ENCODE measurements at places on chromosomes 4 and X. TPM values are rescaled to one million over a fixed set of nuclear protein-coding genes. Genes with fewer than 3 reads are reported as not detected.
A peak's percentile ranks its signal among the peaks of the same experiment; 100 is the strongest.

- H3K36me3 ChIP-seq: no peaks in the 10 kb centered on the region
- H3K27ac ChIP-seq: no peak overlapping the region
- no peak for DNase-seq
These were observed 121.9 kb downstream of the RBMX2 start for GRCh38 chrX:130523460-130524394.

DNA sequence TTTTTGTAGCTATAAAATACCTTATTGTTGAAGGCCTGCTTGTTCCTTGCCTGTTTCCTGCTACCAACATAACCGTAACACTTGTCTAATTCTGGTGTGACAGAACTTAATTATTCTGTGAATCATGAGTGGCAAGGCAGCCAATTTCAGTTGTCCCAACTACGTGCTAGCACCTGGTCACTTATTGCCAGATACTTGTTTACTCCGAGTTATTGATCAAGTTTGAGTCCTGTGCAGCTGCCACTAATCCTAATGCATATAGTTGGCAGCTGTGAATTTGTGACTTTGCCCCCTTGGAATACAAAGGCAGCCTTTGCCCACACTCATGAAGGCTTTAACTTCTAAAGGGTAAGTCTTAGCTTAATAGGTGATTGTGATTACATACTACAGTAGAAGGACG, 7.8 kb upstream of the RNF128 start:
- H3K27ac ChIP-seq: no peak overlapping the region
- H3K27me3 ChIP-seq: peaks cover 2% of the 10 kb centered on the region

The F8A2 gene
- not detected for total RNA-seq

The OTC gene
- not detected for total RNA-seq

GRCh38 chrX:121949041-121949760, 901.8 kb downstream of the GLUD2 start:
- H3K36me3 ChIP-seq: no peaks in the 10 kb centered on the region
- H3K4me3 ChIP-seq: no peak overlapping the region
- no peak overlapping the region for H3K27ac ChIP-seq
- H3K4me1 ChIP-seq: no peaks in the 10 kb centered on the region
- H3K27me3 ChIP-seq: no peaks in the 10 kb centered on the region

DNA sequence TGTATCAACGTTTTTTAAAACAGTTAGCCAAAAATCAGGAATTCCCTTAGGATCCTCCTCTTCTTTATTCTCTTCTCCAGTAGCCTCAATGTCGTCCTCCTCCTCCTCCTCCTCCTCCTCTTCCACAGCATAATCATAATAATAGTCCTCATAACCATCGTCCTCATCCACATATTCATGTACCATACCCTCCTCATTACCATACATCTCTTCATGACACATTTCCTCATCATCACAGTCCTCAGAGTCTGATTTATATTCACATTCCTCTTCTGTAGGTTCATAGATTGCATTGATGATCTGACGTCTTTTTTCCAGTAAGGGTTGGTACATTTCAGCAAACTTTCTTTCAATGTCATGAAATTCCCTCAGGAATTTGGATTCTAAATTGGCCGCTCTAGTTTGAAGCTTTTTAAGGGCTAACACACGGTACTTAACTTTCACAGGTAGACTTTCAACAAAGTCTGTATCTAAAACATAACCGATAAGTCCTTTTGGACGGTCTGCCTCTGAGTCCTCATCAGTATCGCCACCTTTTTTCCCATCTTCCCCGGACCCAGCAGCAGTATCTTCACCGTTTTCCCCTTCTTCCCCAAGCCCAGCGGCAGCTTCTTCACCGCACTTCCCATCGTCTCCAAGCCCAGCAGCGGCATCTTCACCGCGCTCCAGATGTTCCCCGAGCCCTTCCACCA, 771 bp downstream of the NAP1L2 start:
- H3K4me1 ChIP-seq: peaks cover 6% of the 10 kb centered on the region
- no peaks in the 10 kb centered on the region for H3K36me3 ChIP-seq
- DNase-seq: no peak
- H3K27ac ChIP-seq: no peak overlapping the region
- peak overlapping the region; percentile 74 for H3K4me3 ChIP-seq

DNA sequence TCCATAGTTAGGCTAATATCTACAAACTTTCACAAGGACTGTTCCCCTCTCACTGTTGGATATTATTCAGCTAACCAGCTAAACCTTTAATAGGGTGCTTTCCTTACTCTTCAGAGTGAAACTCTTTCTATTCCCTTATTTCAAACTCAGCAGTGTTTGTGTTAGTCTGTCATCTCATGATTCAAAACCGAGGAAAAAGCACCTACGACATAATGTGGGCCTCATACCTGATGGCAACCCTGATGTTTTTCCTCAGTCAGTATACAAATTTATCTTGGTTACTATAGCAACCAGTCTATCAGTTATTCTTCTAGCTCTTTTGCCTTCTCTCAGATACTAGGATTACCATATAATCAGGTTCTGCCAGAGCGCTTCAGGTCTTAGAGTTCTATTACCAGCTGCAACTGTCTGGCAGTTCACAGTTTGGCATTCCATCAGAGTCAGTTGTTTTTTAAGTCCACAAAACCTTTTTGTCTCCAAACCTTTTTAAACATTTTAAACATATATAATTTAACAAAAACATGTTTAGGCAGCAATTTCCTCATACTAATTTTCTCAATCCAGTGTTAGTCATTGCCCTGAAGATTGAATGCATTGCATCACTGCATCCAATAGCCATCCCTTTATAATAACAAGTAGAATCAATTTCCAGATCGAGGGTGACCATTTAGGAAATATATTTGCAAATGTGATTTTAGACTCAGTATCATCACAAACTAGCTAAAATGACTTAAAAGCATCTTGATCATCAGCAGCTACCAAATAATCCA, 7.4 kb downstream of the WDR44 start:
- no peak for DNase-seq
- no peak overlapping the region for H3K27ac ChIP-seq
- H3K4me3 ChIP-seq: no peak overlapping the region
- H3K4me1 ChIP-seq: peaks cover 52% of the 10 kb centered on the region
- H3K36me3 ChIP-seq: no peaks in the 10 kb centered on the region

The TCEAL2 gene
- total RNA-seq: not detected

GRCh38 chrX:107025545-107025944, 25.5 kb upstream of the MORC4 start:
- H3K4me1 ChIP-seq: no peaks in the 10 kb centered on the region
- peaks cover 1% of the 10 kb centered on the region for H3K27me3 ChIP-seq
- no peaks in the 10 kb centered on the region for H3K36me3 ChIP-seq
- DNase-seq: no peak

The NHSL2 gene
- 0.29 TPM for total RNA-seq

DNA sequence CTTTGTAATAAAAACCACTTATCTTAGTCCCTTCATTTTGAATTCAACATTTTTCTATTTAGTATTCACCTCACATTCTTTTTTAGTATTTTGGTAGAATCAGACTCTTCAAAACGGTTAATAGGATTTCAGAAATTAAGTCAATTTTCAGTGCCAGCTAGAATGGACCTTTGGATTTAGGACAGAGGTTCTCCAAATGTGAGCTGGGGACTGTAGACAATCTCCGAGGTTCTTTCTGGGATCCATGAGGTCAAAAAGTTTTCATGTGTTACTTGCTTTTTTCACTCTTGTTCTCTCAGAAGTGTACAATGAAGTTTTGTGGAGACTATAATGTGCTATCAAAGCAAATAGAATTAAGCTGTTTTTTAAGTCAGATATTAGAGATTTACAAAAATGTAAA, 2.3 kb upstream of the UGDH start:
- H3K4me1 ChIP-seq: peaks cover 20% of the 10 kb centered on the region
- no peak overlapping the region for H3K4me3 ChIP-seq
- no peaks in the 10 kb centered on the region for H3K27me3 ChIP-seq
- DNase-seq: no peak

DNA sequence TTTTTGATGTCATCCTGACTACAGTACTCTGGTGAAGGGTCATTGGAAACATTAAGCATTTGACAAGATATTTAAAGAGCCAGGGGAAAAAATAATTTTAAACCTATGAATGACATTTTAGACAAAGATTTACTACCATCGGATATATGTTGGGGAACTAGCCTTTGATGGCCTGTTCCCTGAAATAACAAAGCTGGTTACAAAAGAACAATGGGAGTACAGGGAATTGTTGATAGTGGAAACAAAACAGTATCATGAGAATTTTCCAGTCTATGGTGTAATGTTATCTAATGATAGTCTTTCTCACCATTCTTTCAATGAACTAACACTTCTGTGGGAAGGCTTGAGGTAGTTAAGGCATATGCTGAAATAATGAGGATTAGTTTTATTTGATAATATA, 125.9 kb upstream of the KLHL4 start:
- no peak overlapping the region for H3K27ac ChIP-seq
- no peaks in the 10 kb centered on the region for H3K36me3 ChIP-seq
- DNase-seq: no peak
- H3K4me3 ChIP-seq: no peak overlapping the region

DNA sequence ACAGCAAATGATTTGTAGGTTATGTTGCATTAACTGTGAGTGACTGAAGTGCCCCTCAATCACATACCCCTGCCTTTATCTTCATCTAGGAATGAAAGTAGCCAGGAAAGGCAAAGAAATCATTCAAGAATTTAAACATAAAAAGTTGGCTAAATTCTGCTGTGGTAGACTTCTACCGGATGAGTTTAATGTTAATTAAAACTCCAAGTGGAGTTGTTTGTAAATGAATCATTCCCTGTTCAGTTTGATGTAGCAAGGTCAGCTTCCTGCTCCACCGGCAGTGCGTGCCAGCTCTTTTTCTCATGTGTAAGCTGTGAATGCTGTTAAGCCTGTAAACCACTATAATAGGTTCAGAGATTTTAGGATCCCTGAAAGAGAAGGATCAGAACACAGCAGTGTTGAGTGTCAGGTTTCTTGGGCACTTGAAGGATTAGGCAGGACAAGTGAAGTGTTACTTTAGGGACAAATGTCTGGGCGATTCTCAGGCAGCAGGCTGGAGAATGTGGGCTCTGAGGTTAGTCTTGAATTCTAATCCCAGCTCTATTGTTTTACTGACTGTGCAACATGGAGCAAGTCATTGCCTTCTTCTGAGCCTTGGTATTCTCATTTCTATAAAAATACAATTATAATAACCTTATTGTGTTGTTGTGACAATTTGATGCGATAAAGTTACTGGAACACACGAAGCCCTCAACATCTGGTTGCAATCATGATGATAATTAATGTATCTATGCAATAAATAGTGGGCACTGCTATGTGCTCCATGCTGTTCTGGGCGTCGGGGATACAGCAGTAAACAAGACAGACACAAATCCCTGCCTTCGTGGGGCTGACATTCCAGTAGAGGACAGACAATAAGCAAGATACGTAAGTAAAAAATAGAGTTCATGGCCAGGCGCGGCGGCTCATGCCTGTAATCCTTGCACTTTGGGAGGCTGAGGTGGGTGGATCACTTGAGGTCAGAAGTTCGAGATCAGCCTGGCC, 112.0 kb downstream of the SHROOM3 start:
- H3K4me3 ChIP-seq: no peak overlapping the region
- H3K36me3 ChIP-seq: no peaks in the 10 kb centered on the region
- DNase-seq: no peak
- H3K27ac ChIP-seq: no peak overlapping the region
- H3K27me3 ChIP-seq: peaks cover 2% of the 10 kb centered on the region
- H3K4me1 ChIP-seq: peaks cover 12% of the 10 kb centered on the region

- H3K27ac ChIP-seq: no peak overlapping the region
- no peak for DNase-seq
- H3K4me1 ChIP-seq: peaks cover 10% of the 10 kb centered on the region
- no peaks in the 10 kb centered on the region for H3K36me3 ChIP-seq
These were observed 106.6 kb upstream of the ATP6AP2 start for GRCh38 chrX:40474205-40474626.

DNA sequence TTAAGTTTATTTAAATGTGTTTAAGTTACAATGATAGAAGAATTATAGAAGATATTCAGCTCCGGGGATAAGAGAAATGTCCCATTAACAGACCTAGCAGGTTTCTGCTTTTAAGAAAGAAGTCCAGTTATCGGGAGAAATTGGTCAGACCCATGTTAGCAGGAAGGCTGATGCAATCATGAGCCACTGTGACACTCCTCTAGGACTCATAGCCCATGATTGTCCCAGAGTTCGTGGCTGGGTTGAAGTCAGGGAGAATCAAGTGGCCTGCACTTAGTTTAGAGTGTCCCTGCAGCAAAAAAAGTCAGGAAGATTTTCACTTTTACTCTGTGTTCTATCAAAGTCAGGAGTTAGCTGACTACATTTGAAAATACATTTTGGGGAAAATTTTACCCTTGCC, 72.0 kb downstream of the TMEM144 start:
- H3K27me3 ChIP-seq: peaks cover 2% of the 10 kb centered on the region
- no peaks in the 10 kb centered on the region for H3K4me1 ChIP-seq
- H3K36me3 ChIP-seq: no peaks in the 10 kb centered on the region
- H3K4me3 ChIP-seq: no peak overlapping the region

DNA sequence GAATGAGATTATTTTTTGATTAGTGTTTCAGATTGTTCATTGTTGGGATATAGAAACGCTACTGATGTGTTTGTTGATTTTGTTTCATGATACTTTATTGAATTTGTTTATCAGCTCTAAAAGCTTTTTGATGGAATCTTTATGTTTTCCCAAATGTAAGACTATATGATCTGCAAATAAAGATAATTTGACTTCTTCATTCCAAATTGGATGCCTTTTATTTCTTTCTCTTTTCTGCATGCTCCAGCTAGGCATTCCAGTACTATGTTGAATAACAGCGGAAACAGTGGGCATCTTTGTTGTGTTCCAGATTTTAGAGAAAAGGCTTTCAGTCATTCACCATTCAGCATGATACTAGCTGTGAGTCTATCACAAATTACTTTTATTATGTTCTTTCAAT, 21.8 kb downstream of the SPANXN4 start:
- no peak for DNase-seq
- no peaks in the 10 kb centered on the region for H3K36me3 ChIP-seq
- no peak overlapping the region for H3K27ac ChIP-seq
- H3K27me3 ChIP-seq: no peaks in the 10 kb centered on the region
- H3K4me3 ChIP-seq: no peak overlapping the region

The FAM236D gene
- total RNA-seq: not detected

- peaks cover 46% of the 10 kb centered on the region for H3K36me3 ChIP-seq
- DNase-seq: no peak
- no peaks in the 10 kb centered on the region for H3K4me1 ChIP-seq
- no peak overlapping the region for H3K27ac ChIP-seq
- H3K4me3 ChIP-seq: no peak overlapping the region
These were observed 14.6 kb downstream of the USP11 start for GRCh38 chrX:47247206-47247998.

GRCh38 chrX:49116716-49117115, 6.8 kb downstream of the GPKOW start:
- H3K36me3 ChIP-seq: peaks cover 59% of the 10 kb centered on the region
- peaks cover 9% of the 10 kb centered on the region for H3K4me1 ChIP-seq
- DNase-seq: no peak
- H3K27me3 ChIP-seq: no peaks in the 10 kb centered on the region
- H3K4me3 ChIP-seq: no peak overlapping the region

DNA sequence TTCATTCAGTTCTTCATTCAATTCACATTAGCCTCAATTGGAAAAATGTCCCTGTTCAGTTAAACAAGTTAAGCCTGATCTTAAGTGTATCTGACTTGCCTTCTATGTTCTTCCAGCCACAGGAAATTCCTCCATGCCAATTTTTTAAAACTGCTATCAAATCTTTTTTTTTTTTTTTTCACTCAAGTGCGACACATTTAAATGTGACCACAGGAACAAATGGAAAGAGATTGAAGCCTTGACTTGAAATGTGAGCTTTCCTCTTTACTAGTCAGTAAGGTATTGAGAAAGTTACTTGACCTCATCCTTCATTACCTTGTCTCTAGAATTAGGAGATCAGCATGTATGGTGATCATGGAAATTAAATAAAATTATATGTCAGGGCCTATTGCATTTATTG, 165.1 kb downstream of the SLIT2 start:
- no peak for DNase-seq
- H3K4me3 ChIP-seq: no peak overlapping the region
- no peaks in the 10 kb centered on the region for H3K36me3 ChIP-seq
- no peak overlapping the region for H3K27ac ChIP-seq
- H3K4me1 ChIP-seq: peaks cover 5% of the 10 kb centered on the region
